ENCODE measurements at places on chromosomes 7 and 10. TPM values are rescaled to one million over a fixed set of nuclear protein-coding genes. Genes with fewer than 3 reads are reported as not detected.
A peak's percentile ranks its signal among the peaks of the same experiment; 100 is the strongest.

GRCh38 chr7:36391436-36392198, 2.0 kb downstream of the ANLN start:
- H3K4me3 ChIP-seq, result no peak overlapping the region
- no peak for DNase-seq
- H3K27me3 ChIP-seq, result no peaks in the 10 kb centered on the region
- no peak overlapping the region for H3K27ac ChIP-seq

DNA sequence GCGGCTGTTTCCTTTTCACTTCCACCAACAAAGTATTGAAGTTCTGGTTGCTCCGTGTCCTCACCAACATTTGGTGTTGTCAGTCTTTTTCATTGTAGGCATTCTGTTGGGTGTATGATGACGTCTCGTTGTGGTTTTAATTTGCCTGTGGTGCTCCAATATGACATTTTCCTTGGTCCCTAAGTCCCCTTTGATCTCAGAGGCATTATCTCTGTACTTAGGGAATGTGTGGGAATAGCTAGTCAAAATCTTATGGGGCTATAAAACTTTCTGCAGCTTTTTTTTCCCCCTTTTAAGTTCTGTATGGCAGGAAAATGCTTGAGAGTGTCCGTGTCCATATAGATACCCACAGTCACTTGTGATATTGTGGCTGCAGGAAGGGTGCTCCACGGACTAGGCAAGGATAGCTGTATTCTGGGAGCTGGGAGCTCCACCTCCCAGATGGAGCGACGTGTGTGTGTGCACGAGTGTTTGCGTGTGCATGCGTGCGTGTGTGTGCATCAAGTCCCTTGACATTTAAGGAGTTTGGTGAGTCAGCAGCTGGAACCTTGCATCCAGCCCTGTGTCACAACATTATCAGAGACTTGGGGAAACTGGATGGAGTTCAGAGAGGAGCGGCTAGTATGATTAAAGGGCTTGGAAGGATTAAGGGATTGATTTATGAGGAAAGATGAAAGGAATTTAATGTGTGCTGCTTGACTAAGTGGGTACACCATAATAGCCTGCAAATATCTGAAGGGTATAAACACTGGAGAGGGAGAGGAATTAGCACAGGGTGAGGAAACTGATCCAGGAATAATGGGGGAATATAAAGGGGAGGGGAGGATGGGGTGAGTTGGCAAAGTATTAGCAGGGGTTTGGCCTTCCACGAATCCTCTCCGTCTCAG, 66.8 kb downstream of the LRMDA start:
- H3K27ac ChIP-seq, result no peak overlapping the region
- no peak for DNase-seq
- H3K36me3 ChIP-seq, result no peaks in the 10 kb centered on the region
- H3K4me3 ChIP-seq, result no peak overlapping the region

- H3K36me3 ChIP-seq, result no peaks in the 10 kb centered on the region
- H3K27ac ChIP-seq, result no peak overlapping the region
- no peaks in the 10 kb centered on the region for H3K4me1 ChIP-seq
- DNase-seq, result no peak
- no peak overlapping the region for H3K4me3 ChIP-seq
- no peaks in the 10 kb centered on the region for H3K27me3 ChIP-seq
Observed at GRCh38 chr7:86954971-86955370, 104.5 kb downstream of the ELAPOR2 start.

- DNase-seq, result peak; percentile 61
- H3K4me1 ChIP-seq, result no peaks in the 10 kb centered on the region
- H3K4me3 ChIP-seq, result no peak overlapping the region
- H3K27me3 ChIP-seq, result no peaks in the 10 kb centered on the region
Observed at GRCh38 chr10:22550732-22551131, 163.6 kb downstream of the PIP4K2A start.

- no peaks in the 10 kb centered on the region for H3K36me3 ChIP-seq
- no peak for DNase-seq
- H3K4me3 ChIP-seq, result no peak overlapping the region
- H3K27me3 ChIP-seq, result no peaks in the 10 kb centered on the region
Observed at GRCh38 chr7:146554556-146554955, 438.0 kb downstream of the CNTNAP2 start.

GRCh38 chr10:130341356-130341755, 205.2 kb downstream of the GLRX3 start:
- H3K36me3 ChIP-seq, result no peaks in the 10 kb centered on the region
- DNase-seq, result no peak

DNA sequence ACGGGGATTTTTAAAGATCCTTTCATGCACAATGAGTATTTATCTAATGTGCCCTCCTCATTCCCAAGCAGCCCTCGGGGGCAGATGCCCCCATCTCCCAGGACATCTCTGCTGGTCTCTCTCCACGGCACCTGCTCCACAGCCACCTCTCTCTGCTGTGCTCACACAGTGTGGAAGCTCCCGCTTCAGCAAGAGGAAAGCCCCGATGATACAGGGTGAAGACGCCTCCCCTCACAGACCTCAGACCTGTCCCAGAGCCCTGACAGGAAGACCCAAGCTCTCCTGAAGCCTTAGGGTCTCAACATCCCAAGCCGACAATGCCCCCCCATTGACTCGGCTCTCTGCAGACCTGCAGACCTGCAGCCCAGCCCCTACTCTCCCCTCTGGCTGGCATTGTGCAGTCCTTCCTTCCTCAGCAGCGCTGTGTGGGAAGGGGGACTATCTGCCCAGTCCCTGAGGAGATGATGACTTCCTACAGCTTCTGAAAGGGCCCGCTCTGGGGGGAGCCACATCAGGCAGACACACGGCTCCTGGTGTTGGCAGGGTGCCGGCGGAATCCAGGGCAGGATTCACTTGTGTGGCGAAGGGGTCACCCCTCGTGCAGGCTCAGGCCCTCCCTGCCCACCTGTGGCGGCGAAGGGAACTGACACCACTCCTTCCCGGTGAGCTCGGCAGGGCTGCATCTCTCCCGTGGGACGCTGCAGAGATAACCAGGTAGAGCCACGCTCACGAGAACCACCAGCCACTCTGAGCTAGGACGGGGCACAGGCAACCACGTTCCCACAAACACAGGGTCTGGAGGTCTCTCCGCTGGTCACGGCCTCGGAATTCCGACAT, 61.8 kb downstream of the PTPRN2 start:
- no peaks in the 10 kb centered on the region for H3K4me1 ChIP-seq
- no peak overlapping the region for H3K27ac ChIP-seq
- no peaks in the 10 kb centered on the region for H3K27me3 ChIP-seq
- H3K36me3 ChIP-seq, result no peaks in the 10 kb centered on the region
- no peak for DNase-seq

DNA sequence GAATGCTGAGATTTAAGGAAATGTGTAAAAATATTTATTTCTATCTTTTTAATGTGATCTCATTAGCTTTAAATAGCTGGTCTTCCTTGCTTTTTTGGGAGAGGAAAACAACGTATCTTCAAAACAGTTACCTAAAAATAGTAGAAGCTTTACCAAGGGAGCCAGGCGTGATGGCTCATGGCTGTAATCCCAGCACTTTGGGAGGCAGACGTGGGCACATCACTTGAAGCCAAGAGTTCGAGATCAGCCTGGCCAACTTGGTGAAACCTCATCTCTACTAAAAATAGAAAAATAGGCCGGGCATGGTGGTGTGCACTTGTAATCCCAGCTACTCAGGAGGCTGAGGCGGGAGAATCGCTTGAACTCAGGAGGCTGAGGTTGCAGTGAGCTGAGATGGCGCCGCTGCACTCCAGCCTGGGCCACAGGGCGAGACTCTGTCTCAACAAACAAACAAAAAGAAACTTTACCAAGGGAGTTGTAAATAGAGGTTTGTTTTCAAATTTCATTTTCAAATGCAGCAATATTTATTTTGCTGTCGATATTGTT, 48.4 kb upstream of the ITGB1 start:
- no peak overlapping the region for H3K4me3 ChIP-seq
- H3K27ac ChIP-seq, result peak overlapping the region; percentile 51
- DNase-seq, result no peak
- no peaks in the 10 kb centered on the region for H3K27me3 ChIP-seq
- H3K36me3 ChIP-seq, result no peaks in the 10 kb centered on the region
- peaks cover 45% of the 10 kb centered on the region for H3K4me1 ChIP-seq

DNA sequence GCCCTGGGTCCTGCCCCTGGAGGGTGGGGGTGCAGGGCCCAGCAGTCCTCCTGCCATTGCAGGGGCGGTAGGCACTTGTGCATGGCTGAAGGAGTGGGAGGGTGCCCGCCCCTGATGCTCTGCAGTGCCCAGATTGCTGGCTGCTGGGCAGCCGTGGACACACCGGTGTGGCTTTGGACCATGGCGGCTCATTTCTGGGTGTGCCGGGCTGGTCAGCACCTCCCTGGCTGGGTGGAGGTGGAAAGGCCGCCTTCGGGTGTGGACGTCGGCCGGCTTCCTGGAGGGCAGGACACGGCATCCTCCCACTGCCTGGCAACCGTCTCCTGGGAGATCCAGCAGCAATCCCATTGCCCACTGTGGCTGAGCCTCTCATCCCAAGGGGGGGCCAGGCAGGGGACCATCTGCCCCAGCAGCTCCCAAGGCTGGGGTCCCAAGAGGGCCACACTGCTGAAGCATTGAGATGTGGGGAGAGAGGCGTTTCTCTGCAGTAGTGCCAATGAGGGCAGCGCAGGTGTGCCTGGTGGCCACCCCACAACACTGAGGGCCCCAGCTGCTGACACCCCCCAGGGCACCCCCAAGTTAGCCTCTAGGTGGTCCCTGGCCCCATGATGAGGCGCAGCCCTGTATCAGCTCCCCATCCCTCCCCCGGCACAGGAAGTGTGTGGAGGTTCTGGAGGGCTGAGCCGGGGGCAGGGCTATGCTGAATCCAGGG, 12.9 kb downstream of the TTYH3 start:
- H3K4me3 ChIP-seq, result no peak overlapping the region
- no peak overlapping the region for H3K27ac ChIP-seq
- no peaks in the 10 kb centered on the region for H3K36me3 ChIP-seq
- DNase-seq, result no peak
- no peaks in the 10 kb centered on the region for H3K27me3 ChIP-seq
- H3K4me1 ChIP-seq, result peaks cover 14% of the 10 kb centered on the region

DNA sequence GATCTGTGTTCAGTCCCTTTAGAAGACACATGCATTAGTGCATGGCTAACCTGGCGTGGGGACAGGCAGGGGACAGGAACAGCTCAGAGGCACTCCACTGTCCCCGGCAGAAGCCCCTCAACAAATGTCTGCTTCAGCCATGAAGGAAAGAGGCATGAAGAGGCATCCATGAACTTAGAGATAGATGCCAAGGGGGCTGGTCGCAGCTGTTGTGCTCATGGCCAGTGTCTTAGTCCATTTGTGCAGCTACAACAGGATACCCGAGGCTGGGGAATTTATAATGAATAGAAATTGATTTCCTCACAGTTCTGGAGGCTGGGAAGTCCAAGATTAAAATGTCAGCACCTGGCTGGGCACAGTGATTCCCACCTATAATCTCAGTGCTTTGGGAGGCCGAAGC, 14.5 kb upstream of the GNA12 start:
- DNase-seq, result no peak
- no peak overlapping the region for H3K27ac ChIP-seq
- no peaks in the 10 kb centered on the region for H3K36me3 ChIP-seq
- peaks cover 11% of the 10 kb centered on the region for H3K4me1 ChIP-seq
- H3K4me3 ChIP-seq, result no peak overlapping the region
- H3K27me3 ChIP-seq, result no peaks in the 10 kb centered on the region

- no peaks in the 10 kb centered on the region for H3K36me3 ChIP-seq
- H3K4me1 ChIP-seq, result no peaks in the 10 kb centered on the region
- no peaks in the 10 kb centered on the region for H3K27me3 ChIP-seq
- no peak overlapping the region for H3K4me3 ChIP-seq
- DNase-seq, result no peak
Observed at GRCh38 chr10:131555406-131555805, 243.9 kb upstream of the TCERG1L start.

GRCh38 chr10:14543046-14543903, 212.6 kb upstream of the FRMD4A start:
- H3K27me3 ChIP-seq, result no peaks in the 10 kb centered on the region
- peak; percentile 57 for DNase-seq
- peaks cover 30% of the 10 kb centered on the region for H3K36me3 ChIP-seq
- no peak overlapping the region for H3K4me3 ChIP-seq
- peak overlapping the region; percentile 56 for H3K27ac ChIP-seq

- H3K36me3 ChIP-seq, result no peaks in the 10 kb centered on the region
- H3K27me3 ChIP-seq, result no peaks in the 10 kb centered on the region
- H3K4me3 ChIP-seq, result no peak overlapping the region
Observed at GRCh38 chr10:21334891-21335696, 190.4 kb downstream of the SKIDA1 start.

DNA sequence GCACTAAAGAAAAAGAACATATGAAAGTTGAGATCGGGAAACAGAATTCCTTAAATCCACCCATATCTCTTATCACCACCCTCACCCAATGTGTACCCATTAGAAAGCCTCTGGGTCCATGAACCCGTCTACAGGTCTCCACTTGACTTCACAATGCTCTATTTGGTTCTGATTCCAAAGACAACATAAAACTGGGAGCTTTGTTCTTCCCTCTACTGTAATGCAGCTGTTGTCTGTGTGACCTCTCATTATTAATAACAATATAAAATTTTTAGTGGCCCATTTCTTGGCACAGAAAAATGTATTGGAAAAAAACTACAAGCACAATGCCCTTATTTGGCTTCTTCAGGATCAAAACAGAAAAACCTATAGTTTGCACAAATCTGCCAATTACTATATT, 30.0 kb downstream of the DOCK4 start:
- no peak overlapping the region for H3K27ac ChIP-seq
- H3K27me3 ChIP-seq, result peaks cover 4% of the 10 kb centered on the region
- no peak for DNase-seq

DNA sequence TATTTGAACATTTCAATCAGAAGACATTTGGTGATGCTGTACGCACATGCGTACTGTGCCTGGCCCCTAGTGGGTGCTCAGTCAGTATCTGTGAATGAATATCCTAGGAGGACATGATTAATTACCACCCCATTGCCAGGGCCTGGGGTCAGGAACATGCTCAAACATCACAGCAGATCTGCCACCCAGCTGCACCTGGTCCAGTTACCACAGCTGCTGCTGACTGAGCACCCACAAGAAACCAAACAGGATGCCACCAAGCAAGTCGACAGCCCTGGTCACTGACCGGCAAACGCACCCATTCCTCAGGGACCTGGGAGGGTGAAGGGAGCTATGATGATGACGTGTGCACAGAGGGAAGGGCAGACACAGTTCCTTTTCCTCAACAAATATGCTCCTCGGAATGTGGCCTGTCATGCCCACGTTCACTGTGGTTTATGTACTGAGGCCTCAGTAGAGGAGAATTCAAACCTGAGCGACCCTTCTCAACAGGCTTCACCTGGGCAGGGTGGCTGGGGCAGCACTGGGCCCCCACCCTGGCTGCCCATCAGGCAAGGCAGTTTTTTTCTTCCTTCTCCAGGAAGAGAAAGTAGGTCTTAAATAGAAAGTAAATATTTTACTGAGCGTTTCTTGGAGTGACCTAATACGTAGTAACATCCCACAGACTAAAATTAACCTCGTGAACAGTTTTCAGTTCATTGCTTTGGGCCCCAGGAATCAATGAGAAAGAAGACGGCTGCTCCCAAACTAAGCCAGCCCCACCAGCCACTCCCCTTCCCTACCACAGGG, 13.4 kb downstream of the CTBP2 start:
- no peak for DNase-seq
- H3K4me3 ChIP-seq, result no peak overlapping the region
- no peaks in the 10 kb centered on the region for H3K27me3 ChIP-seq
- H3K27ac ChIP-seq, result no peak overlapping the region

GRCh38 chr10:130770018-130770630, 541.4 kb downstream of the TCERG1L start:
- H3K27me3 ChIP-seq, result no peaks in the 10 kb centered on the region
- H3K4me3 ChIP-seq, result no peak overlapping the region
- no peaks in the 10 kb centered on the region for H3K4me1 ChIP-seq

LLCFC1 gene
- total RNA-seq, result not detected

FANK1 gene
- total RNA-seq, result 0.99 TPM

EIF4EBP2 gene
- 54.5 TPM for total RNA-seq

PDZD7 gene
- total RNA-seq, result 1.1 TPM

NRAP gene
- total RNA-seq, result not detected

LIPF gene
- not detected for total RNA-seq

Data from CD4-positive, alpha-beta memory T cell (primary cell).